ENCODE measurements at places on chromosomes 7 and 10.

DNA sequence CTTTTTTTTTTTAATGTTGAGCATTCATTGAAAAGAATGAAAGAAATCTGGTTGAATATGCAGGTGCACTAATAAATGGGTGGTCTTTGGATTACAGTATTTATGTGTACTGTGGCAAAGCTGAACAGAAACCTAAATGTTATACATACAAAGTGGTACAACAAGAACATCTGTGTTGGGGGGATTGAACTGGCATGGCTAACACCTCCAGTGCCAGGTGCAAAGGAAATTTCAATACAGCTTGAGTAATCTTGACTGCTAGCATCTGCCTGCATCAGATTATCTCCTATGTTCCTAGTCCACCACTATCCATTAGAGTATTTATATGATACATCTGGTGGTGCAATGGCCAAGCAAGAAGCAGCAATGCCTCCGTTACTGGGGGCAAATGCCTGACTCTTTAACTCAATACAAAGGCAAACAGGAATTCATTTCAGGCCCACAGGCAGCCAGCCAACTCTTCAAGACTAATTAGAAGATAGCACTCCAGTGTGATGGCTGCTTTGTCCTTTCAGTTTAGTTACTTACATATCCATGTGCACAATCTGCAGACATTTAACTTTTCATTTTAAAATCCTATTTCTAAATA is 220.5 kb upstream of the ETV1 start:
- DNase-seq = no peak

DNA sequence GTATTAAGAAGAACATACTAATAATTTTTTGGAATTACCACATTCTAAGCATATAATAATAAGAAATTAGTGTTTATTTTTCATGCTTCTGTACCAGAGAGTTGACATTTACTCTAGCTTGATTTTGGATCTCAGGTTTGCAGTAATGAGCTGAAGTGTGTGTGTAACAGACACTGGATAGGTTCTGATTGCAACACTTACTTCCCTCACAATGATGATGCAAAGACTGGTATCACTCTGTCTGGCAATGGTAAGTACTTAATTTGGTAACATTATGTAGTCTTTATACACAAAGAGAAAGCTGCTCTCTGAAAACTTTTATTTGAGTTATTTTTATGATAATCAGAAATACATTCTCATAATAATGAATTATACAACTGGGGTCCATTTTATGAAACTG is 54.1 kb downstream of the SRI start:
- DNase-seq = no peak

DNA sequence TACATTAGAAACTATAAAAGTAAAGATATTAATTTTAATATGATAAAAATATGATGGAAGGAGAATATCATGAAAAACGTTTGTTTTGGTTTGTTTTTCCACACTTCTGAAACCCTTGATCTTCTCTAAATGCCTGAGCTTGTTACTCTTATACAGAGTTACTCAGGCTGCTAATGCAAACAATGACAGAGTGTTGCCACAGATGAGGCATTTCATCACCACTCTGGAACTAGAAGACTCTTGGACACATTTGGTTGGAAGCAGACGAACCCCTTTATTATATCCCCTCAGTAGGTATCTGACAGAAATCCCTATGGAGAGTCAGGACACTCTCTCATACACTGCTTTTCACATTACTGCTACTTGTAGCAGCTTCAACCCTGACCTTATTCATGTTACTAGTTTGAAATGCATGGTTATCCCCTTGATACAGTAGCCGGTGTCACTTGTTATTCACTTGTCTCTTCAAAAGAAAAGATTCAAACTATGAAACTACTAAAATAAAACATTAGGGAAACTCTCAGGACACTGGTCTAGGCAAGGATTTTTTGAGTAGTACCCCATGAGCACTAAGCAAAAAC is 66.9 kb downstream of the SEMA3C start:
- DNase-seq = no peak

- no peak for DNase-seq
These were observed 819.2 kb downstream of the CCSER2 start for GRCh38 chr10:85147346-85148250.

GRCh38 chr10:97016728-97017473 is 168.9 kb downstream of the SLIT1 start:
- no peak for DNase-seq

GRCh38 chr7:150361402-150361801 is 7.2 kb upstream of the REPIN1 start:
- DNase-seq = no peak

DNA sequence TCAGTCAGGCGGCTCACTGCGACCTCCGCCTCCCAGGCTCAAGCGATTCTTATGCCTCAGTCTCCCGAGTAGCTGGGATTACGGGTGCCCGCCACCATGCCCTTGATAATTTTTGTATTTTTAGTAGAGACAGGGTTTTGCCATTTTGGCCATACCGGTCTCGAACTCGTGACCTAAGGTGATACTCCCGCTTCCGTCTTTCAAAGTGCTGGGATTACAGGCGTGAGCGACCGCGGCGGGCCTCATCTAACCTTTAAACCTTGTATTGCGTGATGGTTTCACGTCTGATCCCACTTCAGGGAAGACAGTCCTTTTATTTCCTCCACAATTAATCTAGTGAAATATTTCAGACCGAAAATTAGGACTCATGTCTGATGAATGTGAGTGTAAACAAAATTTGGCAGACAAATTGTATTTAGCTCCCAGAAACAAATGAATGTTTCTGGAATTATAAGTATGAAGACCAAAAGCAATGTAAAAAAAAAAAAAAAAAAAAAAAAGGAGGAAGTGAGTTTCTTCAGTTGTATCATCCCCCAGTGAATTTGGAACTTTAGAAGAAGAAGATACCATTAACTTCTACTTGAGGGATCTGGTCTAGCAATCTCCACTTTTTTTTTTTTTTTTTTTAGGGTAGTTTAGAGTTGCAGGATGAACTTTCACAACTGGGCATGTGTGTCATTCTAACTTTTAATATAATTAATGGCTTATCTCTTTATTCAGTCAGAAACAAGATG is 1.6 kb downstream of the NUP42 start:
- DNase-seq = no peak

Measured in activated T-cell treated with anti-CD3 and anti-CD28 coated beads for 24 hours (primary cell).